Kidney (tissue), 22 donors: ENCODE measurements at places on chromosomes 7 and 10.

DNA sequence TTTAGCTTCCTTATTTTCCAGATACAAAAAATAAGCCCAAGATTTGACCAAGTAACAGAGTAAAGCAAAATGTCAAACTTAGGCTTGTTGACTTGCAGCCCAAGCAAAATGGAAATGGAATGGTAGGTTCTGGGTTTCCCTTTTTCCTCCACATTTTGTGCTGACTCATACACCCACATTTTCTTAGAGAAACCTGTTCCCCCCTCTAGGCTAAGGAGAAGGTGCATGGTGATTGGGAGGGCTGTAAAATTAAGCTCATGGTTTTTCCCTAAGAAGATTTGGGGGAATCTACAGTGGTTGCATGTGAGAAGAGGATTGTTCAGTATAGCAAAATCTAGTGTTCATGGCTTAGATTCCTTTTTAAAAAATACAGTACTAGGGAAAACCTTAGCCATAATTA, 127.4 kb downstream of the ARL4A start:
- DNase-seq = no peak

GRCh38 chr7:107605218-107605815, 25.3 kb downstream of the BCAP29 start:
- DNase-seq = no peak

- no peak for DNase-seq
These were observed 239.9 kb upstream of the ZNF32 start for GRCh38 chr10:43888586-43888985.

DNA sequence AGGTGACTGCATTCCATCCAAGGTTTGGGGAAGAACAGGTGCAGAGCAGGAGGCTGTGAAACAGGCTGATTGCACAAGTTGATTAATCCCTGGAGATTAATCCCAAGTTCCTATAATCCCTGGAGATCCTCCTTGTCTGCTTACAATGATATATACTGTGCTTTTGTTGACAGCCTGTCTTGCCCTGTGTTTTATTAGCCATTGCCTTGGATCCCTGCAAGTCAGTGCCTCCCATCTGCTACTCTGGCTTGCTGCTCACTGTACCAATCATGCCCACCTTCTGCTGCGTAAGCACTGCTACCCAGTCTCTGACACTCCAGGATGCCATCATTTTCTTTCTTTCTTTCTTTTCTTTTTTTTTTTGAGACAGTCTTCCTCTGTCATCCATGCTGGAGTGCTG, 65.4 kb downstream of the ANKRD61 start:
- no peak for DNase-seq

DNA sequence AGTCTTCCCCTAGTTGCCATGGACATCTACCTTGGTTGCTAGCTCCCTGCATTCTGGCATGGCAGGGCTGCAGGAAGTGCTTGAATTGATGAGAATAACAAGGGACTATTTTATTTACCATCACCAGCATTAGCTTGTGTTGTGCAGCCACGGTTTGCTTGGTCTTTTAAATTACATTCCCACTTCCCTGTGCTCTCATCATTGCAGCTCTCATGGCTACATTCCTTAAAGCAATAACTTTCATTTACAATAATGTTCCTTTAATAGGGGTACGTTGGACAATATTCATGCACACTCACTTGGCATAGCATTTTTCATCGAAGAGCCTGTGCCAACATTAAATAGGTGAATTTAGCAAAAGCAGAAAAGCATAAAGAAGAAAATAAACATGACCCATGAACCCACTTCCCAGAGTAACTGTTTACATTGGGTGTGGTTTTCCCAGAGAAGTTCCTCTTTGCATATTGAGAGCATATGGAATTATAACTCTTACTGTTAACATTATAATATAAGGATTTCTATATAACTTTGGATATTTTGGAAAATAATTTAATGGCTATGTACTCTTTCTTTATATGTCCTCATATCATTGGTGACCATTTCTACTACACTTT, 113.2 kb upstream of the VWC2 start:
- DNase-seq = no peak

DNA sequence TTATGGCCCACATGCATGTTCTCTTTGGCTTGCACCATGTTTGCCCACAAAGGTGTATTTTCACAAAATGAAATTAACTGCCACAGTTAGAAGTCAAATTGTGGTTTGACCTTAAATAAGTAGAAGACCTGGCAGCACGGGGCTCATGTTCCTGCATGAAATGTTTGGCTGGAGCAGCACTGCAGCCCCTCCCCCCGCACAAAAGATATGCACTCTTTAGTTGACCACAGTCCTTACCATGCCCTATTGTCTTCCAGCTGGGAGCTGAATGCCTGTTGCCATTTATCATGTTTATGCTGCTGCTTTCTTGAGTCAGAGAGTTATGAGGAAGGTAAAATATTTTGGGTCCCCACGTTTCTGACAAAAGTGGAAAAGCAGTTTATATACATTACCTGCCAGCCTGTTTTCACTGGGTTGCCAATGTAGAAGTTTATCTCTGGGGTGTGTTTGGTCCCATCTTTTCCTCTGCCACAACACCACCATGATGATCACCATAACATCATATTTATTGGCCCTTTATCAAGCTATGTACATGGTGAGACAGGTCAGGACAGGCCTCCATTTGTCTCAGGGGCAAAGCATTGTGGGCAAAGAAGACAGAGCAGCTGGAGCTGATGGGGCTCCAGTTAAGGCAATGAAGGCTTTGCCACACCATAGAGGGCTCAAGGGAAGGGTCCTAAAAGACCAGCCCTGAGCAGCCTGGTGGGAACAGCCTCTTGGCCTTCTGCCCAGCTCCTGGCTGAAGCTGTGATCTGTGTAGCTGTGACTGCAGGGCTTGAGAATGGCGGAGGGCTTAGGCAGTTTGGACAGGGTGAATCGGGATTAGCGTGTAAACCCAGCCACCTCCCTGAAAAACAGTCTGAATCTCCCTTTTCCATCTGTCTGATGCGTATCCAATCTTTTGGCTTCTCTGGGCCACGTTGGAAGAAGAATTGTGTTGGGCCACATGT, 5.4 kb downstream of the PRF1 start:
- no peak for DNase-seq

GRCh38 chr10:112393341-112393740, 19.4 kb downstream of the ACSL5 start:
- no peak for DNase-seq
